ENCODE measurements at places on chromosomes 7 and 10.

GRCh38 chr10:98469001-98469931 lies 22.5 kb upstream of the HPS1 start:
- no peak for DNase-seq

DNA sequence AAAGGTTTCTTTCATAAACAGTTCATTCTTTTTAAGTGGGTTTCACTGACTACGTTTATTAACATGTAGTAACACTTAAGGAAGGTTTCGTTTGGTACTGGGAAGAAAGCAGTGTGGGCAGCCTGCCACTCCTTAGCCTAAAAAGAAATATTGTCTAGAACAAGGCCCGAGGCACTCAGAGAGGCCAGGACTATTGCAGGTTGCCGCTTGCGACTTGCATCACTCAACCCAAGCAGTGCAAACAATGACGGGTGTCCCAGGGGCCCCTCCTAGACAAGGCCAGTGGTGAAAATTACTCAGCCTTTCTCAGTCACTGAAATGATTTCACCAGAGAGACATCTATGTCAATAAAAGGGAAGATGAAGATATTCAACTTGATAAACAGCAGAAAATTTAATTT lies 243.9 kb downstream of the SNX13 start:
- no peak for DNase-seq

DNA sequence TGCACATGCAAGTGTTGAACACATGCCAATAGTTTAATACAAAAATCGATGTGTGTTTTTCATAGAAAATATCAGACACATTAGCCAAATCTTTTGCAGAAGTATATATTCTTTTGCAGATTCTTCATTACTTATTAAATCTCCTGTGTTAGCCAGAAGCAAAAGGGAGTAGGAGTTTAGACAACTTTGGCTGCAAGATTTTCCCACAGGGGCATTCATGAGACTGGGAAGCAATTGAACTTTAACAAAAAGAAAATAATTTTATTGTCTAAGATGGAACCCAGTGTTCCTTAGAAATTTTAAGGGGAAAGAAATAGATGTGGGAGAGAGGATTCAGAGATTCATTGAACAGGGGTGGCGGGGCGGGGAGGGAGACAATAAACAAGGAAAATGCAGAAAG lies 1336.0 kb downstream of the GATA3 start:
- no peak for DNase-seq

DNA sequence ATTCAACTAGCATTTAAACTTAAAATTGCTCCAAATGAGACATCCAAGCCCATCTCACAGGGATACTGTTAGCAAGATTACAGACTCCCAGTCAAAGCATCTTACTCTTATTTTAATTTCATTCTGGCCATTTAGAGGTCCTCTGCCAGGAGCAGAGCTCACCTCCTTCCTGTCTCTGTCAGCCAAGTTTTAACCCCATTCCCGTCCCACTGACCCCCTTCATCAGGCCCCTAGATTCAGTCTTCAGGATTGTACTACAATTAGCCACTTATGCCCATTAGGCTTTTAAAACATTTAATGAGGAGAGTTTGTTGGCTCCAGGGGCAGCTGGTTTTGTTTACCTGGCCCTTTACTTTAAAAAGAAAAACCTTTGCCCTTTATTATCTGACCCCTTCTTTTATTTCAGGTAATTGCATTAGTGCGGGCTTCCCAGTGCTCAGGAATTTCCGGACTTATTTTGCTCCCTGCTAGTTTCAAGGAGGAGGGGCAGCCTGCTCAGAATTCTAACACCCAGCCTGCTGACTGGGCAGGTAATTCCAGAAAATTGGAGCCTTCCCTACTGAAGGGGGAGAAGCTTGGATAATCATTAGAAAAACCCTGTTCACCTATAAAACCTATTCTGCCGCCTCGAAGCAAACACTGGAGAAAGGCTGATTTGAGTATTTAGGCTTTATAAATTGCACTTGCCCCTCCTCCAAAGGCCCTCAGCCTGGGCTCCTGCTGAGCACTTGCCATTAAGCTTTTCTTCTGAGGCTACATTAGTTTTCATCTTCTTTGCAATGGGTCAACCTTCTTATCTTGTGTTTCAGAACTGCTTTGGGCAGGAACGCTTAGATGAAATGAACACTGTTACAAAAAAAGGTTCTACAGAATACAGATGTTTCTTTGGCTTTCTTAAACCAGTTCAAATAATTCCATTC lies 200.5 kb upstream of the HPS1 start:
- DNase-seq = no peak

DNA sequence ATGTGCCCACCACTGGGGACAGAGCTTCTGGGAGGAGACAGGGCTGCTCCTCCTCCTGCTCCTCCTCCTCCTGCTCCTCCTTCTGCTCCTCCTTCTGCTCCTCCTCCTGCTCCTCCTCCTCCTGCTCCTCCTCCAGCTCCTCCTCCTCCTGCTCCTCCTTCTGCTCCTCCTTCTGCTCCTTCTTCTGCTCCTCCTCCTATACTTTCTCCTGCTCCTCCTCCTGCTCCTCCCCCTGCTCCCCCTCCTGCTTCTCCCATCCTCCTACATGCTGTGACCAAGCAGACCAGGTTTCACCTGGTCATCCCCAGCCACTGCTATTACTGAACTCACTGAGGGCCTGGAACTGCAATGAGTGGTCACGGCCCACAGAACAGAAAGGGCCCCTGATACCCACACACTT lies 154.0 kb upstream of the PPP2R2D start:
- DNase-seq = no peak

GRCh38 chr10:121873236-121873635 lies 54.6 kb downstream of the ATE1 start:
- DNase-seq = no peak

- peak; percentile 11 for DNase-seq
These were observed 632.6 kb downstream of the KCNMA1 start for GRCh38 chr10:77004917-77005564.

- no peak for DNase-seq
These were observed 89.2 kb downstream of the PTEN start for GRCh38 chr10:87952612-87953011.

DNA sequence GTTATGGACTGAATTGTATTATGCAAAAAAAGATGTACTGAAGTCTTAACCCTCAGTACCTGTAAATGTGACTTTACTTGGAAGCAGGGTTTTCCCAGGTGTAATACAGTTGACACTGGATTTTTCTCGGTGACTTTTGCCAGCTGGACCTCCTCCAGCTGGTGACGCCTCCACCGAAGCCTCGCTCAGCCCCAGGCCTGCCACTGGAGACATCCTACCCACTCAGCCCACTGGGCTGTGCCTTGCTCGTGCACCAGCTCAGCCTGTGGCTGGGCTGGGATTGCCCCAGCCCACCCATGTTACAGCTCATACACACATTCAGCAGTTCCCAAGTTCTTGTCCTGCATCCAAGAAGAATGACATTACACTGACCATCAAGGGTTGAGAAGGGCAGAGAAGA lies 42.4 kb upstream of the GPR22 start:
- DNase-seq = no peak

- DNase-seq = no peak
These were observed 173.5 kb upstream of the SEMA3A start for GRCh38 chr7:84368122-84368521.

DNA sequence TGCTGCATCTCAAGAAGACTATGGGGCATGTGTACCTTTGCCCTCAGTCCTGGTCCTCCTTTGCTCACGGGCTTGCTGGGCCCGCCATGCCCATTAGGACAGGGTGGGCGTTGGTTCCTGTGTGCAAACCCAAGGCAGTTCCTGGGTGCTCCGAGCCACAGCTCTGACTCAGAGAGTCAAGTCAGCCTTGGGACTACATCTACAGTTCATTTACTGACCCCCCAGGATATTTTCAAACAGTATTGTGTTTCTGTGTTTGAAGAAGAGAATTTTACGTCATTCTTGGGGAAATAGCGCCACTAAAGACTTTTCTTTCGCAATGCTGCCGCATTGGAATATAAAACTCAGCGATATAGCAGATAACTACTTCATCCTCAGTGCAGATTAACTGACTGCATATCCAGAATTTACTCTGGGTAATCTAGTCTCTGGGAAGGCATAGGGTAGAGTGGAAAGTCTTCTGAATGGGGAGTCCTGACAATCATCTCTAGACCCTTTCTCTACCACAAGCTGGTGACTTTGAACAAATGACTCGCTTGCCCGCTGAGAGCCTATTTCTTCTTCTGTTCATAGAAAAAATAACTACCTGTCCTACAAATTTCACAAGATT lies 638.9 kb upstream of the FZD8 start:
- DNase-seq = no peak

DNA sequence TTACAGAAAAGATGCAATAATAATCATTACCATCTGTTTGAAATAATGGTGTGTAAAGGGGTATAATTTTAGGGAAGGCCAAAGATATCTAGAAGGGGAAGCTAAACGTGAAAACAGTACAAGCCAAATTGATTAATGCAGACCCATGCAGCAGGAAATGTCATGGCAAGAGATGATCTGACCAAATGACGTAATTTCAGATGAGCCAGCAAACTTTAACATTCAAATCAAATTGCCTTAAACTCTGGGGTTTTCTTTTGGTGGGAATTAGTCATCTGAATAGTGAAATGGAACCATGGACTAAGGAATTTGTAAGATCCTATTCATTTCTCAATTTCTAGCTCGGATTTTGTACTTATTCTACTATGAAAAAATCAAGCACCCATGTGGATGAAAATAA lies 21.4 kb upstream of the SCIN start:
- DNase-seq = no peak

GRCh38 chr7:77538281-77539212 lies 1.5 kb downstream of the PTPN12 start:
- peak; percentile 71 for DNase-seq

- DNase-seq = no peak
These were observed 272.6 kb upstream of the DGKB start for GRCh38 chr7:15175152-15175551.

DNA sequence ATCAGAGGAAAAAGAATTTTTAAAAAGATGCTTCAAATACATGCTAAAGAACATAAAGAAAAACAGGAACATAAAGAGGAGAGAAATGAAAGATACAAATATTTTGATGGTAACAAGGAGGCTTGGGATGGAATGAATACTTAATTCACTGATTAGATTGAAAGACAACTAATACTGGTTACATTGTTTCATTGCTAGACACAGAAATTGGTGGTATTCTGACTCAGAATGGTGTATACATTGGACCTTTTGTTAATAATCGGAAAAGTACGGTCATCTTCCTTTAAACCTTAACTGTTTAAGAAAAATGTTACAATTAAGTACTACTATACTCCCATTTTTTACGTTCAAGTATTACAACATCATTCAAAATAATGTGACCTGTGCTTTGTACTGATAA lies 567.5 kb downstream of the PARD3 start:
- DNase-seq = no peak

DNA sequence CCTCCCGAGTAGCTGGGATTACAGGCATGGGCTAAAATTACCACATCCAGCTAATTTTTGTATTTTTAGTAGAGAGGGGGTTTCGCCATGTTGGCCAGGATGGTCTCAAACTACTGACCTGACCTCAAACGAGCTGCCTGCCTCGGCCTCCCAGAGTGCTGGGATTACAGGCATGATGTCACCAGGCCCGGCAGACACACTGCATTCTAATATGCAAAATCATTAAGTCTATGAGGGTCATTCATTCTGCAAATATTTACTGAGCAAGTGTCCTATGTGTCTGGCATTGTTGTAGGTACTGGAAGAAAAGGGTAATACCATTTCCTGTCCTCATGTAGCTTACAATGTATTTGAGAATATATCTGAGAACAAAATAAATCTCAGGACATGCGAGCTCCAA lies 2.7 kb downstream of the PUS7 start:
- DNase-seq = no peak

- no peak for DNase-seq
These were observed 71.2 kb downstream of the DNMBP start for GRCh38 chr10:99938563-99938962.
